ENCODE measurements at places on chromosomes 1 and 21.

DNA sequence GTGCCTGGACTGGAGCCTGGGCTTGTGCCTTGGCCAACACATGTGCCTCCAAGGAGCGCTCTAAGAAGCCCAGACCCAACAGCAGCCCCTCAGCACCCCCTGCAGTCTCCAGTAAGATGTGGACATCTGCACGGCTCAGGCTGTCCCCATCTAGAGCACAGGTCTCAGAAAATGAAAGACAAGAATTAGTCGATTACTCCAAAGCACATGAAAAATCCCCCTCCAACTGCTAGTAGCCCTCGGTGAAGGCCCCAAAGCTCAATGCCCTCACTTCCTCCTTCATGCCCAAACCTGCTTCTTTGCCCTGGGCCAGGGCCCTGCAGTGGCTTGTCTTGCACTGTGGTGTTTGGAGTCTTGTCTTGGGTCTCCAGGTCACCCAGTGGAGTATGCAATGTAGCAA lies 21.9 kb upstream of the ERO1B start:
- DNase-seq: no peak

- DNase-seq: no peak
These were observed 1.3 kb downstream of the KRTAP12-3 start for GRCh38 chr21:44658913-44659595.

GRCh38 chr1:181086926-181087325 lies 1.6 kb upstream of the IER5 start:
- peak; percentile 81 for DNase-seq

GRCh38 chr21:46009951-46010705 lies 28.6 kb downstream of the COL6A1 start:
- no peak for DNase-seq

- DNase-seq: no peak
These were observed 66.6 kb downstream of the SPAG17 start for GRCh38 chr1:118118469-118118868.

DNA sequence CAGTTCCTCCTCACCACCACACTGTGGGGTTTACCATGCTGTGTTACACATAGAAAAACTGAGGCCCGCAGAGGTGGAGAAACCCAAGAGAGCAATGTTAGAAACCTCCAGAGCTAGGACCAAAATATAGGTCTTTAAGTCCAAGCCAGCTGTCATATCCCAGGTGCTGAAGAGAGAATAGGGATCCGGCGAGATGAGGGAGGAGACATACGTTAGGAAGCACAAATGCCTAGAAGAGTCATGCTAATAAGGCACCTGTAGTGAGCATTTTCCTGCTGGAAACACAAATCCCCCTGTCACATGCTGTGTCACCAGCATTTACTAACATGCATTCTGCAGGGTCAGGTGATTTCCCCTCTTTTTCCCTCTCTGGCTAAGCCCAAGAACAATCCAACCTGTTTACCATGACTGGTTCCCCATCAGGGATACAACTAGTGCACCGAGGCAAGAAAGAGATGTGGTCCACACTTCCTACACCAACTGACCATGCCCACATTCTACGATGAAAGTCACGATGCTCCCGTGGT lies 168.6 kb upstream of the CAMK1G start:
- DNase-seq: no peak

DNA sequence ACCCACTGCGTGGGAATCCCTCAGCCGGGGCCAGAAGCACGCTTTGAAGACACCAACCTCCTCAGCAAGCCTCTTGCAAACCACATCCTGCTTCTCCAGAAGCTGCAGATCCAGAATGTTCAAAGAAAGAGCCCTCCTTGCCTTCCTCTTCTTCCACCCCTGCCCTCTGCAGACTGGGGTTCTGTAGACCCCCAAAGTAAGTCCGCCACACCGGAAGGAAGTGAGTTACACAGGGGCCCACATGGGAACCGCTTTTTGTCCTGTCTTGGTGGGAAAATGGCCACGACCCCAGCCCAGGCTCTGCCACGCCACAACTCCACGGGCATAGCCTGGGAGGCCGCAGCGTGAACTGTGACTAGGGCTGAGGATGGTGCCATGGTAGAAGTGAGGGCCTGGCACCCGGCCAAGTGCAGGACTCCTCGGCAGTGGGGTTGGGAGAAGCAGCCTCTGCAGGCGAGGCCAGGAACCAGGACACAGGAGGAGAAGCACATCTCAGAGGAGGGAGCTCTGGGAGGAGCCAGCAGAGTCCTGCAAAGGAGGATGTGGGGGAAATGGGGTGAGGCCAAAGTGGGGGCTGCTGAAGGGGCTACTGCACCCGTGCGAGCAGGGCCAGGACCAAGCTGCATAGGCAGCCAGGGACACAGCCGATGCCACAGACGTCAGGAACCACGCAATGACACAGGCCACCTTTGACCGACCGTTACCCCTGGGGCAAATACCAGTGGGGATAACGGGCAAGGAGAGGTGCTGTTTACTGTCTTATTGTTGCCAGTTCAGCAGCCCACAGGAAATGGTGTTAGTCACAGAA lies 30.9 kb downstream of the PDE9A start:
- peak; percentile 18 for DNase-seq

- DNase-seq: no peak
These were observed 145.7 kb downstream of the KCNK2 start for GRCh38 chr1:215228193-215228592.

GRCh38 chr1:152796421-152796820 lies at the start of gene LCE1D:
LCE1D (plus strand) TSS chr1:152796721; CDS start chr1:152797795, 1,074 bp downstream.
- no peak for DNase-seq

- peak; percentile 92 for DNase-seq
These were observed 123.7 kb downstream of the SMYD2 start for GRCh38 chr1:214404571-214405213.

DNA sequence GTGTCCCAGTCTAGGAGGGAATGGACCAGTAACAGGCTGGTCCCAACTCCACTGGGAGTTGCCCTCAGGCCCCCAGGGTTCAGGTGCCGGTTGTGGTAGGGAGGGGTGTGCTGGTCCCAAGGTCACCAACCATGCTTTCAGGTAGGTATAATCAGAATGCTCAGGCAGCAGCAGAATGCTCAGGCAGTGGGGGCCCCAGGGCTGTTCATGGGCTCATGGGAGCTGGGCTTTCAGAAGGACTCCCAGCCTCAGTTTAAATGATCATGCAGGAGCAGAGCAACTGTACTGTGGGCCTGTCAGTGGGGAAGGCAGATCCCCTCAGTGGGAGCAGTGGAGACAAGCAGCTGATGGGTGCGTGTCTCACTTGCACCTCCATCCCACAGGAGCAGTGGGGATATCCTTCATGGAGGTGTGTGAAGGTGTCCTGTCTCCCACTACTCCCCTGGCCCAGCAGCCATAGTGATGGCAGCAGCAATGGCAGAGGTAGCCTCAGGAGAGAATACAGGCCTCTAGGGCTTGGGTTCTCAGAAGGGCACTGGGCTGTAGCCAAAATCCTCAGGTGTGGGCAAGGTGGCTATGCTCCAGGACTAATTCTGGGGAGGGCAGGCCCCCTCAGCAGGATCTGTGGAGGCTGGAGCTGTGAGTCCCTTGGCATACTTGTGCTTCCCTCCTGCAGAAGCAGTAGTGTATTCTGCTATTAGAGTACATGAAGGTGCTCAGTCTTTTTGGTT lies 917.3 kb upstream of the B3GALT2 start:
- DNase-seq: no peak

GRCh38 chr1:109499661-109500536 lies 6.0 kb downstream of the CYB561D1 start:
- peak; percentile 40 for DNase-seq

DNA sequence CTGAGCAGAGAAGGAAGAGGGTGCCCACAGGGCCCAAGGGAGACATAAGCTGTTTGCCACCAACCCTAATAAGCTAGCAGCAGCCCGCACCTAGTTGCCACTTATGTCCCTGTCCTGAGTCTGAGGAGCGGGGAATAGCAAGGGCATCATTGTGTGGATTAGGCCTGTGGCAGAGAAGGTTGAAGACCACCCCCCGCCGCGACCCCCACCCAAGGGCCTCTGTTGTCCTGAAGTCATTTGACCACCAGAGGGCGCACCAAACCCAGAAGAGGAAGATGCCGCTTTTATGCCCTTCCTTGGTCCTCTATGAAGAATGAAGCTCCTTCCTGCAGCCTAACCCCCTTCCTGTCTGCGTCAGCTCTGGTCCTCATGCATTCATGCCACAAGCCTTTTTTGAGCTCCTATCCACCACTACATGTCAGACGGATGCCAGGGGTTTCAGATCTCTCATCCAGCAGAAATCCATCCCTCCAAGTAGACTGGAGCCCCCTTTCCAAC lies 16.6 kb downstream of the RHBG start:
- DNase-seq: peak; percentile 80

DNA sequence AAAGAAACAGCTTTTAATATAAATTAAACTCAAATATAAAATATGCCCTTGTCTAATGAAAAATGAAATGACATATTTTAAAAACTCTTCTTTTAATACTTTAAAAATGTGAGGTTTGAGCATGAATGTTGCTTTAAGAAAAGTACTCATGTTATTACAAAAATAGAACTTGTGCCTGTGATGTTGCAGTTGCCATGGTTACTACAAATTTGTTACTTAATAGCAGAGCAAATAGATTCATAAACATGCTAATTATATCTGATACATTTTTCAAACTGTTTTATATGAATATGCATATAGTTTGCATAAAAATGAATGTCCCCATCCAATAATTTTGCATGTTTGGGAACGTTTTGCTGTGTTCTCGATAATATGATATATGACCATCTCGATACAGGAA lies 152.3 kb upstream of the DPYD start:
- DNase-seq: no peak

All from A172 (cell line).